ENCODE measurements at places on chromosomes 2 and 18.

- no peak for DNase-seq
Measured at GRCh38 chr2:136361521-136361920, 243.6 kb upstream of the CXCR4 start.

GRCh38 chr2:207601774-207602173, 23.4 kb downstream of the METTL21A start:
- no peak for DNase-seq

DNA sequence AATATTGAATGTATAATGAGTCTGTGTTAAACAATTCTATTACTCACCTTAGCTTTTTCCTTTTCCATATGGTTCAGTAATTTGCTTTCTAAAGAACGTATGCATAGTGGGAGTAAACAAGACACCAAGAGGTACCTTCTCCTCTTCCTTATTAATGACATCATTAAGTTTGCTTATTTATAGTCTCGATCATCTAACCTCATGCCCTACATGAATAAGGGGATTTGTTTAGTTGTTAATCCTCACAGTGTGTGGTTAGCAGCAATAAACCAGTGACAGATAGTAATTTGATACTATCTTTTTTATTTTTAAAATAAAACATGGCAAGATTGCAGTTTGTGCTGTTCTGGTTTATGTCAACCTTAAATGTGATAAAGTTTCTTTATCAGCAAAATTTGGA, 69.7 kb downstream of the COBLL1 start:
- DNase-seq: no peak

- DNase-seq: no peak
Measured at GRCh38 chr18:13501891-13502290, 224.5 kb downstream of the FAM210A start.

GRCh38 chr2:72003796-72004195, 143.9 kb downstream of the CYP26B1 start:
- no peak for DNase-seq

DNA sequence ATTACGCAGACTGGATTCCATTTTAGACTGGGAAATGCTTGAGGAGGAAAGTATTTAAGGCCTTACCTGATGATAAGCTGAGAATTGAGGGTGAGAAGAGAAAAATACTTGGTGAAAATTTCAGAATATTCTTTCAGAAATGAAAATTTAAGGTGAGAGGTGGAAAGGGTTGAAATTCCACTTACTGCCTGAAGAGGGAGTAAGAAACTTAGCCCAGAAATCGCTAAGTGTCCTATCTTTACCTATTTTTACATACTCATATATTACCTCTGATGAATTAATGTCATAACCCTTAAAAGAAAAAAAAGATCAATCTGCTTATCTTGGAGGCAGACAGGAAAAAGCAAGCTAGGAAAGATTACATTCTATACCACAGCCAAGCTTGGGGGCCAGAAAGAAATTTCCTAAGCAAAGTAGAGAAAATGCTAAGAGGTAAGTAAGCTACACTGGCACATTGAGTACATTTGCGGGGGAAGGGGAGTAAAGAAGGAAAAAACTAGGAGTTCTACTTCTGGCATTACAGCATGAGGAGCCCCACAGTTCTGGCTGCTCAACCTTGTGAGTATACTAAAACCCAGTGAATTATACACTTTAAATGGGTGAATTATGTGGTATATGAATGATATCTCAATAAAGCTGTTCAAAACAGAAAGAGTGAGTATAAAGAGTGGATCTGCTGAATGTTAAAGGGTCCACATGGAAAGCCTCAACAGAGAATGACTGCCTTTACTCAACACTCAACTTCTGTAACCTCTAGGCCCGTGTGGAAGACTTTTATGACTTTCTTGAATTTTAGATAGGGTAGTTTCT, 33.8 kb downstream of the SMC6 start:
- no peak for DNase-seq

GRCh38 chr18:71998547-71999097, 545.5 kb downstream of the CBLN2 start:
- no peak for DNase-seq
